ENCODE measurements at places on chromosomes 5 and 9.

DNA sequence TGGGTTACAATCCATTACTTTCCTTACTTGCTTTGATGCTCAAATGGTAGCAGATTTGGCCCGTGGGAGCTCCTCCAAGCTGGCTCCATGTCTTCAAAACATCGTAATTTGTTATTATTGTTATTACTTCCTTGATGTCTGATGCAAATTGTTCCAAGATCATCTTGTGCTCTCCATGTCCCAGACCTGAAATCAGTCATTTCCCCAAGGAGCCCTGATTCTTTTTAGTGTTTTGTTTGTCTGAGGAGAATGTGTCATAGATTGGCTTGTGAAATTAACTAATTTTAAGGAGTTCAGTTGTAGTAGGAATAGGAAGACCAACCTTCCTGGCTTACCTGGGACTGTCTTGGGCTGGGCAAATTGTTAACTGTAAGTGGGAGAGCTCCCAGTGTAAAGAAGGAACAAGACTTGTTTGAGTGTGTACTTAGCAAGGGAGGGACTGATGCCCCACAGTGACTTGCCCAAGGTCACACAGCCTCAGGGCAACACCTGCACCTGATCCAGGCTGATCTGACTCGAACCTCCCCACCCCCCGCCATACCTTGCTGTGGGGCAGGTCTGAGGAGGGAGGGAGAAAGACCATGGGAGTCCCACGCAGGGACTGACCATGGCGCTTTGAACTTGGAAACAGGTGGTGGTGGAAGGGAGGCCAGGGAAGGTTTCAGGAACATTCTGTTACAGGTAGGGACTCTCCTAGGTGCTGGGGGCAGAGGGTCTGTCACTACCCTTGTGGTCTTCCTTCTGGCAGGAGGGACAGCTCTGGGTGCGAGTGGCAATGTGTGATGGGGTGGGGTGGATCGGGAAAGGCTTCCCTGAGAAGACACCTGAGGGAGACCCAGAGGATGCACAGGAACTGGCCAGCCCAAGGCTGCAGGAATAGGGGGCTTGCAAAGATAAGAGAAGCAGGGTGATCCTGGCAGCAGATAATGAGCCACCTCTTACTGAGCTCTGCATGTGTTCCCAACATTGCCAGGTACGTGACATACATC lies 2.7 kb upstream of the BICD2 start:
- no peak for DNase-seq

GRCh38 chr5:10145923-10146401 lies 103.7 kb downstream of the ATPSCKMT start:
- no peak for DNase-seq

DNA sequence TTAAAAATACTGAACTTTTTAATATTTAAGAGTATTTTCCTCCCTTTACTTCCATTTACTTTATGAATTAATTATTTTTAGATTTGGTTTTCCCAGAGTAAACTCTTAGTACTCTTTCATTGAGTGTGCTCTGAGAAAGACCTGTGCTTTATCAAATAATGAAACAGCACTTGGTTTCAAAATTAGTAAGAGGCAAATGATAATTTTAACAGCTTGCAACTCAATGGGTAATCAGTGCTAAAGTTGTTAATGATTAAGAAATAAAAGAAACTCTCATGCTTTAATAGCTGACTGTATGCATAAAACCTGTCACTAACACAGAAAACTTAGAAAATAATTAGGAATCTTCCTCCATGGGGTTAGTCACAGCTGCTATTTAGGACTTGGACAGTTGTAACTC lies 244.4 kb downstream of the RFX3 start:
- no peak for DNase-seq

GRCh38 chr5:13809921-13810320 lies 134.6 kb downstream of the DNAH5 start:
- DNase-seq = no peak

GRCh38 chr9:75176037-75176436 lies 87.7 kb downstream of the OSTF1 start:
- DNase-seq = no peak

DNA sequence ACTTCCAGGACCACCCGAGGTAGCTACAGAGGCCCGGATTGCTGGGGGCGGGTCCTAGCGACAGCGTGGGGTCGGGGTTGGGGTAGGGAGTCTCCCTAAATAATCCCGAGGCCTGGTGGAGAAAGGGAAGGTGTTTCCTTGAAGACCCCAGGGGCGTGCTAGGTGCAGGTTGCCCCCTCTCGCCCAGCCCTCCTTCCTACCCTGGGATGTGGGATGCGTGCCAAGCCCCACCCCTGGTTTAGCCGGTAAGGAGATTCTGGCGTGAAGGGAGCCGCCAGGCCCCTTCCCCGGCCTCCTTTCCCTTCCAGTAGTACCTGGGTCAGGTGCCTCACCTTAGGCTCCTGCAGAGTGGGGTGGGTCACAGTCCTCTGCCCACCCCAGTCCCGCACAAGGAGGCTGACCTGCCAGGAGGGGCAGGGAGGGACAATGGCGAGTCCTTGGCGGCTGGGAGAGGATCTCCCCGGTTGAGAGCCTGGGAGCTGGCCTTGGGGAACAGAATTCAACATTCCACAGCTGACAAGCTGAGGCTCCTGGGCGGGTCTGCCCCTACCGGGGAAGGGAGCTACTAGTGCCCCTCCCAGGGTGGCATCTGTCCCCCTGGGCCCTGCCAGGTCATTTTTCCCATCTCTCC lies 674 bp downstream of the TSPAN17 start:
- no peak for DNase-seq

GRCh38 chr9:123615381-123615780 lies 259.4 kb downstream of the CRB2 start:
- DNase-seq = no peak

GRCh38 chr5:127561254-127561653 lies 43.8 kb downstream of the PRRC1 start:
- no peak for DNase-seq

GRCh38 chr5:36253575-36253974 lies 11.8 kb upstream of the NADK2 start:
- no peak for DNase-seq

DNA sequence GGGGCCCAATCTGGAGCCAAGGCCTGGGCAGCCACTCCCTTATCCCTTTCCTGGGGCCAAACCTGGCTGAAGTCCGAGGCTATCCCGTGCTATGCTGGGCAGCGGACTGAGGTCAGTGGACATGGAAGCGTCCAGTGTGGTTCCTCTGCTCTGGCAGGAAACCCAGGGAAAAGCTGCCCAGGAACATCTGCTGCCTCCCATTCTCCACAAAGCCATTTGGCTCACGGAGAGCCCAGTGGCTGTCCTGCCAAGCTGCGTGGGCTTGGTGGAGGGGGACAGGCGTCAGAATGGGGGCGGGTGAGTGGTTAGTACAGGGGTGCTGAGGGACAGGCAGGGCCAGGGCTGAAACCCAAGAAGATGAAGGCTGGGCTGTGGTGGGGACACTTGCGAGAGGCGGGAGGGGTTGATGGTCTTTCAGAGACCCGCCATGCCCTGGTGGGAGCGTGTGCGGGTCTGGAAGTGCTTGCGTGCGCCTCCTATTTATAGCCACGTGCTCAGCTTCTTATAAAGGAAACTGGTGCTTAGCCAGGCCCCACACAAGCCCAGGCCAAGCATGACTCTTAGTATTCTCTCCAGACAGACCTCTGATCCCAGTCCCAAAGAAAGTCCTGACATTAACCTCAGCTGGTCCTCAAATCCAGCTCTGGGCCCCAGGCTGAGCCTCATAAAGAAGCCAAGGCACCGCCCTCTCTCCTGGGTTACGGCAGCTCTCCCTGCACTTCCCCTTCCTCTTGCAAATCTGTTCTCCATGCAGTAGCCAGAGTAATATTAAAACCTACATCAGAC lies 9.4 kb upstream of the SLC6A7 start:
- no peak for DNase-seq

- DNase-seq = no peak
These were observed 277.6 kb downstream of the TMEM38B start for GRCh38 chr9:105971986-105972385.

GRCh38 chr5:164013077-164013670 lies 507.8 kb downstream of the MAT2B start:
- no peak for DNase-seq

DNA sequence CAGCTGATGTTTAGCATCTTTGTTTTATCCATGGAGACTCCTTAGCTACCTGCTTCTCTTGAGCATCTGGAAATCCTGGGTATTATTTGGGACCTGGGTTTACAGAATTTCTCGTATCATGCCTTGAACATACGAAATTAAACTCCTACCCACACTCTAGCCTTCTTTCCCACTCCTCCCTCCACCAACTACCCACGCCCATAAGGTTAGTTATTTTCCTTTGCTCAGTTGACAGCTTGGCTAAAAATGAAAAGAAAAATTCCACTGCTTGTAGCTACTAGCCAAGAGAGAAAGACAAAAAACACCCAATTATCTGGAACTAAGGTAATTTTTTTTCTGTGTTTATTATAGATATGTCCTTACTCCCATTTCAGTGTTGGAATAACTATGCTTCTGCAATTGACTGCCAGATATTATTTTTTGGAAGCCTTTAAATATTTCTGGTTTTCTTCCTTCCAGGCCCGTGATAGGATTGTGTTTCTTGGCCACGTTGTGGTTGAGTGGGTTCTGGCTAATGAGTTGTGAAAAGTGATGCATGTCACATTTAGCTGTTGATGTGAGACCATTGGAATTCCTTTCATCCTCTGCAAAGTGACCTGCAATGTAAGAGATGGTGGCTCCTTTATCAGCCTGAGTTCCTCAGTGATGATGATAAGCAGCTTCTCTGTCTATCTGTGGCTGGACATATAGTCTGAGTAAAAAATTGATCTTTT lies 308.1 kb downstream of the LRRC70 start:
- DNase-seq = no peak

Measured in NCI-H187 (cell line).